Fibroblast of skin of scalp (primary cell): ENCODE measurements at places on chromosomes 1 and 21.

- peak; percentile 8 for DNase-seq
Observed at GRCh38 chr1:30744060-30744756, 13.4 kb downstream of the LAPTM5 start.

DNA sequence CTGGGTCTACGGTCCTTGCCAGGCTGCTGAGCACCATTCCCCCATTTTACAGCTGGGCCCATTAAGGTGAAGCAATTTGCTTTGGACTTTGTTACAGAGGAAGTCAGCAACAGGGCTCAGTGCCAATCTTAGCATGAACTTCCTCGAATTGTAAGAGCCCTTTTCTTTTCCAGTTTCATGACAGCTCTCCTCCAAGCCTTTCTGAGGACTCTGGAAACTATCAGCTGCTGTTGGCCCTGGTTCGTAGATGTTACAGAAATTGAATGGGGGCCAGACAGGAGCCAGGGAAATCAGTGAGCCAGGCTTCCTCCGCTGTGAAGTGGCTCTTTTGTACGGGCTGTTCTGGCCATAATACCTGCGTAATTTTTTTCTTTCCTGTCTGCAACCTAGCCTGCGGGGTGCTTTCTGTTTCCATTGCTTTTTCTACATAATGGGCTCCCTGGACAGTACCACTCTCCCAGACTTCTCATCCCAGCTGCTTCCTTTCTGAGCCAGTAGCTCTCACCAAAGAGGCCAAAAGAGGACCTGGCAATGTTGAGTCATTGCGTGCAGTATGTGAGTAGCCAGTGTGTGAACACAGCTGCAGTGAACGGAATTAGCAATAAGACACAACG lies 386.3 kb downstream of the DISC1 start:
- peak; percentile 28 for DNase-seq

GRCh38 chr1:64687725-64688327 lies 57.0 kb upstream of the RAVER2 start:
- no peak for DNase-seq

GRCh38 chr1:231866392-231867331 lies 240.1 kb downstream of the DISC1 start:
- peak; percentile 73 for DNase-seq

DNA sequence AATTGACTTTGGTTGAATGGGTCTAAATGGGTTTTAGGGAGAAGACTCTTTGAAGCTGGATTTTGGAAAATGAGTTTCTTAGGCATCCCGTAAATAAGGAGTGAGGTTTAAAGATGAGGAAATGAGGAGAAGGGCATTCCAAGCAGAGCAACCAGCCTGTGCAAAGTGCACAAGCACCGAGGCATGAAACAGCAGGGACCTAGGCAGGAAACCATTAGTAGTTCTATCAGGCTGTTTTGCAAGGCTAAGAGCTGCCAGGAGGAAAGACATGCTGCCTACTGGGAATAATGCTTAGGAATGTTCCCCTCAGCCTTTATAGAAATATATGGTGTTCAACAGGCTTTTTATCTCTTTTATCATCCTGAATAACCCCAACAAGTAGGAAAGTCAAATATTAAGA lies 153.1 kb upstream of the FGGY start:
- DNase-seq, result peak; percentile 76

DNA sequence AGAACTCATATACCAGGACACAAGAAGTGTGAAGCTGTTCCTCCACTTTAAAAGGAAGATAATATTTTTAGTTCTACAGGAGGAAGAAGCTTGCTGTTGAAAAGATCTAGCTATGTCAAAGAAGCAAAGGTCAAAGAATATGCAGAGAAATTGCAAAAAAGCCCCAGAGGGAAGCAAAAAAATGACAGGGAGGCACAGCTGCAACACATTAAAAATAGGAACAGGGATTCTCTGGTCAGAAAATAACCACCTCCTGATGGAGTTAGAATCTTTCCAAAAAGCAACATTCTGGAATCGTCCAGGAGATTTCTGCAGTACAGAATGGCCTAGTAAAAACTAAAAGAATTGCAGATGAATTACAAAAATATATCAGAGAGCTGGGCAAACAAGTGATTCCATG lies 238.9 kb upstream of the PRMT6 start:
- no peak for DNase-seq

GRCh38 chr1:119286587-119287181 lies 81.9 kb upstream of the HAO2 start:
- peak; percentile 56 for DNase-seq

DNA sequence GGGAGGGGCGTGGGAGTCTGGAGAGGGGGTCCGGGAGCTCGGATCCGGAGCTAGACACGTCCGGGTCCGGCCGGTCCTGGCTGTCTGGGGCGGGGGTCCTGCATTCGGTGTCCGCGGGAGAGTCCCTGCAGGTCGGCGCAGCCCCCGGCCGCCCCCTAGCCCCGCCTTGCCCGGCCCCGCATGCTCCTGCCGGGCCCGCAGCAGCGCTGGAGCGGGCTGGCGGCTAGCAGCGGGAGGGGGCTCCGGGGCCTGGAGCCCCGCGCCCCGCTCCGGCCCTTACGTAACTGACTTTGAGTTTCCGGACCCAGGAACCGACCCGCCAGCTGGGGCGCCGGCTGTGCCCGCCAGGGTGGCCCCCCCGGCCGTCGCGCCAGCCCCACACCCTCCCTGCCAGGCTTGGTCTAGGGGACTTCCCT lies 26.9 kb upstream of the EPB41 start:
- DNase-seq, result no peak

- DNase-seq, result peak; percentile 47
Observed at GRCh38 chr1:31799196-31799894, 16.5 kb downstream of the SPOCD1 start.

- DNase-seq, result no peak
Observed at GRCh38 chr1:15154480-15155036, 1.0 kb downstream of the TMEM51 start.

GRCh38 chr1:31509124-31510072 lies 66.9 kb upstream of the TINAGL1 start:
- DNase-seq, result no peak

DNA sequence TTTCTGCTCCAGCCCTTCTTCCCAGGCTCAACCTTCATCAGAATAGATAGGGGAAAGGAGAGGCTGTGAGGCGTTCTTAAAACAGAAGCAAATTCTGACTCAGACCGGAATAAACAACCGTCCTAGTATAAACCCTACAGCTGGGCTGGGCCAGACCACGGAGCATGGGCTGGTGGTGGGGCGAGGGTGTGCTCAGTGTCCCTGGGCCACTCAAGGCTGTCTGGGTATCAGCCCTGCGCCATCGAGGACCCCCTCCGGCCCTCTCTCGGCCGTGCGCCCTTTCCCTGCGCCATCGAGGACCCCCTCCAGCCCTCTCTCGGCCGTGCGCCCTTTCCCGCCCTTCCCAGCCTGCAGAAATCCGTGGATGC lies 36.0 kb downstream of the CAPN2 start:
- peak; percentile 11 for DNase-seq

- no peak for DNase-seq
Observed at GRCh38 chr1:204495078-204495753, 611 bp upstream of the PIK3C2B start.

DNA sequence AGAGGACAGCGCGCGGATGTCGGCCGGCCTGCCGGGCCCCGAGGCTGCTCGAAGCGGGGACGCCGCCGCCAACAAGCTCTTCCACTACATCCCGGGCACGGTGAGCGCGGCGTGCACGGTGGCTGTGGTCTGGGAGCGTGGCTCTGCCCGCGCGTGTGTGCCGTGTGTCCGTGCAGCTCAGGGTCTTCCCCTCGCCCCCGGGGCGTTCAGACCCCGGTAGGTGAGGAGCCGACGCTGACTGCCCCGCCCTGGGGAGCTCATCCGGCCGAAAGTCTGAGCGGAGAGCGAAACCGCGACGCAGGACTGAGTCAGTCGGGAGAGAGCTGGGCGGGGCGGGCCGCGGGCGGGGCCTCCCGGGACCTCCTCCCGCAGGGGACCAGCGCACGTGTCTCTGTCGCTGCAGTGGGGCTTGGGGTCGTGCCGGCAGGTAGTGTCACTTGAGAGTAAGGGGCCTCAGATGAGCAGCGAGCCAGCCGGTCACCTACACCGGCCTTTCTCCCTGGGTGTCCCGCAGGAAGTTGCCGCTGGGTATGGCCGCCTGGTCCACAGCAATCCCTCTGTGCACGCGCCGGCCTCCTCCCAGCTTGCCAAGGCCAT lies 520 bp downstream of the PLEKHN1 start:
- DNase-seq, result peak; percentile 65
